ENCODE measurements at places on chromosomes 7 and 10. TPM values are rescaled to one million over a fixed set of nuclear protein-coding genes. Genes with fewer than 3 reads are reported as not detected.

GRCh38 chr7:112350585-112350984, 99.7 kb upstream of the IFRD1 start:
- DNase-seq: no peak

GRCh38 chr7:73454424-73454823, 20.8 kb downstream of the FZD9 start:
- no peak for DNase-seq

GRCh38 chr10:72315054-72315453, 39.7 kb downstream of the DNAJB12 start:
- DNase-seq: no peak

- no peak for DNase-seq
Measured at GRCh38 chr10:7541137-7542087, 125.4 kb downstream of the ITIH5 start.

DNA sequence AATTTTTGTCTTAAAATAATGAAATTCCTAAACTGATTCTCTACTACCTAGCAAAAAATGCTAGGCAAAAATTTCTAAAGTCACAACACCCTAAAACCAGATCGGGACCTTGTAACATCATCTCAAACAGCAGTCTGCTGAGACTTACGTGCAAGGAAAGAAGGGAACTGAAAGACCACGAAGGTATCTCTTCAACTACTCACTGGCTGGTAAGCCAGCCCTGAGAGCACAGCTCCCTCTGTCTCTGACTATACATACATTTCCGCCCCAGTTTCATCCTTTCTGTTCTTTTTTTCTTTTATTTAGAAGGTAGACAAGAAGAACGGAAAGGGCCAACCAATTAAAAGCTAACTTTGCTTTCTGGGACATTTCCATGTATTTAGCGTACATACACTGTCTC, 15.6 kb downstream of the SORCS1 start:
- no peak for DNase-seq

DNA sequence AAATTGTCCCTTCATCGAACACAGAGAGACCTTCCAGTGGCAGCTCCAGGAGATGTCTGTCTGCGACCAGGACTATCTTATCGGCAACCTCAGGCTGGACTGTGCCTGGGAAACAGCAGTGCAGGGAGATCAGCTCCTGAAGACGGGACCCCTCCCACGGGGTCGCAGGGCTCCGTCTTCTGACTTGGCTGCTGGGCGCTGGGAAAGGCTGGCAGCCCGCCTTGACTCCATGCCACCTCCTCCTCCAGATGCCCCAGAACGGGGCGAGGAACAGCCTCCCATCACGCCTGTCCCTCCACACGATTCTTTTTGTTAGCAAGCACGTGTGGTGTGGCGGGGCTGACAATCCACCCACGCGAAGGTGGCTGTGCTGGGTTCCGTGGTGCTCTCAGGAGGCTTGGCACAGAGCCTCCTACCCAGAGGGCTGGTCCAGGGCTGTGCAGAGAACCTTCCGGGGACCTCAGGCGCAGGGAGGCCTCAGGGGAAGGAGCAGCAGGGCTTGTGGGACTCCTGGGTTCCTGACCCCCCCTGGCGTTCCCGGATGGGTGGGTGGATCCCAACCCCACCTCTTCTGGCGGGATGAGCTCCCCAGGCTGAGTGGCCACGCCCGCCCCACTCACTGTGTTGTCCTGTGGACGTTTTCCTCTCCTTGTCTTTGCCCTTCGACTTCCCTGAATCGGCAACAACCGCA, 47.6 kb upstream of the NKX6-2 start:
- DNase-seq: no peak

GRCh38 chr10:124025660-124026588, 67.5 kb downstream of the CHST15 start:
- no peak for DNase-seq

GRCh38 chr7:40303996-40304395, 169.2 kb downstream of the SUGCT start:
- no peak for DNase-seq

The SPACDR gene
- polyA plus RNA-seq: 1.8 TPM

DNA sequence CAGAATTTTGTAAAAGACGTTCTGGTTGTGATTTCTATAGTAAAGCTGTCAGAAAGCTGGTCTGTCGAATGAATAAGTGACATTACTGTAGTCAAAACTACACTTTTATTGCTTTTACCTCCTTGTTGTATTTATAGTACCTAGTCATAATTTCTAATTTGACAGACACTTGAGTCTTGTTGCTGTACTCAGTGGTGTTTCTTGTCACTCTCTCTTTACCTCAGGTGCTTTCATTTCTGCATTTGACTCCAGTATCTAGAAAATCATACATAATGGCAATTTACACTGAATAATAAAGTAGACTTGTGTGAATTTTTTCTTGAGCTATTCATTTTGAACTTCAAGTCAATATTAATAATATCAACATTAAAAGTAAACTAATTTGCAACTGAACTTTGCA, 257.6 kb upstream of the TEX47 start:
- DNase-seq: no peak

DNA sequence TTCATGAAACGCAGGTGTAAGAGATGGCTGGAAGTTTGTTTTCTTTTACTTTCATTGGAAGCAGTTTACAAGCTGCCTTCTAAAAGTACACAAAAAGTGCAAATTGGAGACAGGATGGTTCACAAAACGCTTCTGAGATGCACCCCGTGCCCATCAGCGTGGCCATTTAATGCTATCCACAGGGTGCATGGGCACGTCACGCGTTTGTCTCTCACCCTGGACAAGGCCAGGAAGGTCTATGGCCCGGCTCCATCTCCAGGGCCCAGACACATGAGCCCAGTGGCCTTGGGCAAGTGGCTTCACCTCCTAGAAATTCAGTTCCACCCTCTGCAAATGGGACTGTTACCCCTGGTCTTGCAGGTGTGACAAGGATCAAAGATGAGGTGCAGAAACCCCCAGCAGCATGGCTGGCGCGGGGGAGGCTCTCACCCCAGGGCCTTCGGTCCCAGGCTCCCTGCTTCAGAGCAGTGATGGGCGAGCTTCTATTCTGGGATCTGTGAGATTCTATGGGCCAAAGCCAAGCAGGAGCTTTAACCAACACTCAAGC, 60.8 kb upstream of the EBF3 start:
- DNase-seq: no peak

The MMRN2 gene
- 23.9 TPM for polyA plus RNA-seq

DNA sequence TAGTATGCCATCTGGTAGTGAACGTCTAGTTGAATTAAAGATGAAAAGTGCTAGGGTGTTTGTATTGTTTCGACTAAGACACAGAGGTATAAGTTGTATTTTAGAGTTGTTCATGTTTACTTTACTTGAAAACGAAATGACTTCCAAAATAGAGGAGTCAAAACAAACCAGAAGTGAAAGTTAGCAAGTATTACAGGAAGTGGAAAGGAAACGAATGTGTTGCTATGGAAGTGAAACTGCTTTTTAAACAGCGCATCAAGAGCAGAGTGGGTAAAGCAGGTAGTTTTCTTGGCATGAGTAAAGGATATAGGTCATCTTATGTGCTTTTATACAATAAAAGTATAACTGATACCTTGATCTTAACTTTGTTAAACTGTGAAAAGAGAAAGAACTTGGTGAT, 20.0 kb upstream of the GALNTL5 start:
- no peak for DNase-seq

The VWDE gene
- polyA plus RNA-seq: 7.0 TPM

The FKBP6 gene
- 0.90 TPM for polyA plus RNA-seq

DNA sequence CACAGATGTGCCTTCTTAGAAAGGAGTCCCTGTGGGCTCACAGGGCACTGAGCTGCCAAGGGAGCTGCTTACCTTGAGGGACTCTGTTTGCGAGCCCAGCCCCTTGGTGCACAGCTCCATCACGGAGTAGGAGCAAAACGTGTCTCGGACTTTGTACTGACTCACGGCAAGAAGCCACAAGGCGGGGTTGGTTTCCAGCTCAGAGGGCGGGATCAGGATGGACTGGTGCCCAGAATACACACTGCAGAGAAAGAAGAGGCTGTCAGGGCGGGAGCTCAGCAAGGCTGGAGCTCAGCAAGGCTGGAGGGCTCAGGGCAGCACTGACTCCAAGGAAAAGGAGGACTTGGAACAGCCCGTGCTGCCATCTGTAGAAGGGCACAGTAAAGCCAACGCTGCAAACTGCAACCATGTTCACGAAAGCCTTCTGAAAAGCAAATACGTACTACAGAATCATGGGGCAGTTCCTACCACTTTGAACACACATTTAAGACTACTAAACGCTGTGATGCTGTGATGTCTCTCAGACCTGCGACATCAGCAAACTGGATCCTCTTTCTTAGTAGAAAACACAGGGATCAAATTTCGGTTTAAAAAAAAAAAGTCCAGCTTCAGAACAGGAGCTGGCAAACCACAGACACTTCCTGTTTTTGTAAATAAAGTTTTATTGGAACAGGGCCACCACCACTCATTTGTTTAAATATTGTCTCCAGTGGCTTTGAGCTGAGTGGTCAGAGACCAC, 194.3 kb downstream of the ZMYND11 start:
- DNase-seq: no peak

DNA sequence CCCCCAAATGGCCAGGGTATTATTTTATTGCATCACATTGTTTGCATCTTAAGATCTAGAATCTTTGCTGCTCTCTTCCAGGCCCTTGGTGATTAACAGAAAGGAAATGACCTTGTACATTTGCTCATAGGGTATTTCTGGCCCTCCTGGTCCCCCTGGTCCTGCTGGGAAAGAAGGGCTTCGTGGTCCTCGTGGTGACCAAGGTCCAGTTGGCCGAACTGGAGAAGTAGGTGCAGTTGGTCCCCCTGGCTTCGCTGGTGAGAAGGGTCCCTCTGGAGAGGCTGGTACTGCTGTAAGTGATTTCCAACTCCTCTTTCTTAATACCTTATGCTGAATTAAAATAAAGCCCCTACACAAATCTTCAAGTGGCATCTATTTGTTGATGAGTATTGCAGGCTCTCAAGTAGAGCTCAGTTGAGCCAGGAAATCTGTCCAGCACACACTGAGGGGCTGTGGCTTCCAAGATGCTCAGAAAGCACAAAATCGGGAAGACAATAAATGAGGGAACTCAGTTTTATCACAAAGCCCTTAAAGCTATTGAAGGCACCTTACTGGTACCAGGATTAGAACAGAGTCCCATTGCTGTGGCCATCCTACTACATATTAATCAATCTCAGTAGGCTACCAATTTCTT, 28.2 kb downstream of the COL1A2 start:
- DNase-seq: no peak

GRCh38 chr10:132618158-132618919, 80.8 kb downstream of the INPP5A start:
- DNase-seq: no peak

GRCh38 chr7:2313450-2314208, 612 bp downstream of the SNX8 start:
- no peak for DNase-seq

DNA sequence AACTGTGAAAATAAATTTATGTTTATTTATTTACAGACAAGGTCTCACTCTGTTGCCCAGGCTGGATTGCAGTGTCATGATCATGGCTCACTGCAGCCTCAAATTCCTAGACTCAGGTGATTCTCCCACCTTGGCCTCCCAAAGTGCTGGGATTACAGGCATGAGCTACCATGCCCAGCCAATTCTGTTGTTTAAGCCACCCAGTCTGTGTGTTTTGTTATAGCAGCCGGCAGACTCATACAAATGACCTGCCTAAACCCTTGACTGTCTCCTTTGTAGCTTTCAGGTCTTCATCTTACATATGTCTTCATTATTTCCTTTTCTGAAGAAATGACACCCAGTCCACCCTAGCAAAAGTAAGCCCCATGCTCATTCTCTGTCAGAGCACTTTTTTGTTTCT, 43.8 kb upstream of the KMT2C start:
- no peak for DNase-seq

The ZNF273 gene
- polyA plus RNA-seq: 10.1 TPM

- DNase-seq: no peak
Measured at GRCh38 chr7:84025332-84025927, 169.2 kb downstream of the SEMA3A start.

DNA sequence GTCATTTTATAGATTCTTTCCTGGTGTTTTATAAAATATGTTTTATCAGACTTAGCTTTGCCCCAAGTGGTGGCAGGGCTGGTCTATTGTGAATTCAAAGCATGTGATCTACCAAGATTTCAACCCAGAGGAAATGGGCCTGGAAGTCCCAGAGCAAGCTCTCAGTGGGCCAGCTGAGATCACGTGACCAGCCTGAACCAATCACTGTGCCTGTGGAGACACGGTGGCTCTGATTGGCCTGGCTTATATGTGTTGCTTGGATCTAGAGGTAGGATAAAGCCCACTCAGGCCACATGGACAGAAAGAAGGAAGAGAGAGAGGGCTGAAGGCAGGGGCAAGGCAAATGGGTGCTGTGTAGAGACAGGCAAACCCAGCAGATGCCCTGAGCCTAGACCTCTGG, 65.5 kb upstream of the GATA3 start:
- DNase-seq: no peak

GRCh38 chr10:13099144-13099665, 758 bp upstream of the OPTN start:
- DNase-seq: no peak

DNA sequence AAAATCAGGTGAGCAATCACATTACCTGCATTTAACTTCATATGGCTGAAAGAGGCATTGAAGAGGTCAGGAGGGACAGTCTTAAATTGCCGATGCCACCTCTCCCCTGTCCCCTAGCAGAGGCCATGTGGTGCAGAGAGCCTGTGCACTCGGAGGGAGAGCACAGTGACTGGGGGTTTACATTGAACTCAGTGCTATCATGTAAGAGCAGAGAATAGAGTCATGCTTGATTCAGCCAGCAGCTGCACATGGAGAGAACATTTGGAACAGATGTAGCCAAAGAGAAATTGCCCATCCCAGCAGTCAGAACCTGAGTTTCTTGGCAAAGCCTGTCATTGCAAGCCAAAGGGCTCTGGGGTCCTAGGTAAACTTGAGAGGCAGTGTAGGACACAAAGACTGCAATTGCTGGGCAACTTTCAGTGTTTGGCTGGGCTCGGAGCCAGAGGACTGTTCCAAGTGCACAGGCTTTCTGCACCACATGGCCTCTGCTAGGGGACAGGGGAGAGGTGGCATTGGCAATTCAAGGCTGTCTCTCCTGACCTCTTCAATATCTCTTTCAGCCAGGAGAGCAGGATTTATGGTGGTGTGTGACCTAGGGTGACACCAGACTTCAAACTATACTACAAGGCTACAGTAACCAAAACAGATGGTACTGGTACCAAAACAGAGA, 267.1 kb downstream of the REEP3 start:
- no peak for DNase-seq

DNA sequence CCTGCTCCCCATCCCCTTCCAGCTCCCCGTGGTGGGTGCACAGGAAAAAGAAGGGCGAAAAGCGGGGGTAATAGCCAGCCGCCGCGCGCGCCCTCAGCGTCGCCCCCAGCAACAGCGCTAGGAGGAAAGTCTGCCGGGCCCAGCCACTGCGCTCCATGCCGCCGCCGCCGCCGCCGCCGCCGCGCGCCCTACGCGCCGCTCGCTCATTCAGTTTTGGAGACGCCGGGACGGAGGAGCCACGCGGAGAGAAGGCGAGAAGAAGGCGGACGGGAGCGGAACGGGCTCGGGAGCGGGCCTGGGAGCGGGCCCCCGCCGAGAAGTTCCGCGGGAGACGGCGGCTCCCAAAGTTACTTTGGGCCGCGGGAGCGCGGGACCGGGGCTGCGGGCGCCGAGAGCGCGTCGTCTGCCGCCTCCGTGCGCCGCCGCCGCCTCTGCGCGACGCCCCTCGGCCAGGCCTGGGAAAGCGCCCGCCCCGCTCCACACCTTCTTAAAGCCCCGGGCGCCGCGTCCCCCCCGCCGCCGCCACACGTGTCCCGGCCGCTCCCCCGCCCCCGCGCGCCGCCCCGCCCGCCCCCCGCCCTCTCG, at the start of gene RELN:
RELN (minus strand) TSS at position 459 of the 585 bp plus-strand sequence; CDS start at position 157, 302 bp downstream.
- DNase-seq: no peak

- no peak for DNase-seq
Measured at GRCh38 chr10:110619514-110620397, 24.4 kb upstream of the RBM20 start.

The CLCN1 gene
- polyA plus RNA-seq: 0.05 TPM

The UNCX gene
- 19.5 TPM for polyA plus RNA-seq

Data from left renal cortex interstitium (tissue), 4 donors.